CD4-positive, CD25-positive, alpha-beta regulatory T cell (primary cell): ENCODE measurements at places on chromosomes 12 and 14. TPM values are rescaled to one million over a fixed set of nuclear protein-coding genes. Genes with fewer than 3 reads are reported as not detected.

Gene FAM181A
- total RNA-seq: not detected

Gene NUP37
- 17.2 TPM for total RNA-seq

Gene GPRC5D
- total RNA-seq: not detected

- DNase-seq: no peak
- H3K27me3 ChIP-seq: no peaks in the 10 kb centered on the region
- peaks cover 33% of the 10 kb centered on the region for H3K4me1 ChIP-seq
- peak overlapping the region; percentile 88 for H3K27ac ChIP-seq
Observed at GRCh38 chr12:76029982-76030340, 1.6 kb downstream of the PHLDA1 start.

GRCh38 chr12:29710104-29710503, 73.6 kb downstream of the TMTC1 start:
- DNase-seq: no peak
- H3K4me3 ChIP-seq: no peak overlapping the region
- H3K36me3 ChIP-seq: no peaks in the 10 kb centered on the region
- H3K4me1 ChIP-seq: no peaks in the 10 kb centered on the region
- no peaks in the 10 kb centered on the region for H3K27me3 ChIP-seq

Gene ADCY4
- 10.7 TPM for total RNA-seq

DNA sequence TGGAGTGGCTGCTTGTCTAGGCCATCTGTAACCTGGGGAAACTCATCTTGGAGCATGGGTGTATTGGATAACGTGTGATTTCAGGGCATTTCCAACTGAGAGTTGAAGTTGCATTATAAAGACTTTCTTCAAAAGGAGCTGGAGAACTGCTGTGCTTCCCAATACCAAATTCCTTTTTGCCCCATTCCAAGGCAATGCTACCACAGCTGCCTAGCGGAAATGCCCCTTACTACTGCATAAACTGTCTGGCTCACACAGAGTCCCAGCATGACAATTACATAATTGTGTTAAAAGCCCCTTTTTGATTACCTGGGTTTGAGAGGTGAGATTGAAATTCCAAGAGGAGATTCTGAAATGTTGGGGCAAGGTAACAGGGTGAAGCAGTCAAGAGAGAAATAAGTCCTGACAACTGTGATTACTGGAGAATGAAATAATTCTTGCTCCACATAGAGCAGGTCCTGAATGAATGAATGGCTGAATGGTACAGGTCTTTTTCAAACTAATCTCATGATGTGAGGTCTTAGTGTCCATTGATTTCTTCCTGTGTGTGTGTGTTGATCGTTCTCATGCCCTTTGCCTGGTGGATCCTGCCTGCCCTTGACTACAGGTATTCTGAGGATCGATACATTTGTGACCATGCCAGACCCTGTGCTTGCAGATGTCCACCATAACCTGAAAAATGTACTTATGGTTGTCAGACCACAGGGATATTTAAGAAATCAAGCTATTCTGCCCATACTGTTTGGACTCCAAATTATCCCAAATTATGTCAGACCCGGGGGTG, 386.5 kb downstream of the GRIN2B start:
- H3K4me1 ChIP-seq: no peaks in the 10 kb centered on the region
- no peak for DNase-seq
- no peak overlapping the region for H3K4me3 ChIP-seq
- no peak overlapping the region for H3K27ac ChIP-seq
- H3K36me3 ChIP-seq: no peaks in the 10 kb centered on the region

DNA sequence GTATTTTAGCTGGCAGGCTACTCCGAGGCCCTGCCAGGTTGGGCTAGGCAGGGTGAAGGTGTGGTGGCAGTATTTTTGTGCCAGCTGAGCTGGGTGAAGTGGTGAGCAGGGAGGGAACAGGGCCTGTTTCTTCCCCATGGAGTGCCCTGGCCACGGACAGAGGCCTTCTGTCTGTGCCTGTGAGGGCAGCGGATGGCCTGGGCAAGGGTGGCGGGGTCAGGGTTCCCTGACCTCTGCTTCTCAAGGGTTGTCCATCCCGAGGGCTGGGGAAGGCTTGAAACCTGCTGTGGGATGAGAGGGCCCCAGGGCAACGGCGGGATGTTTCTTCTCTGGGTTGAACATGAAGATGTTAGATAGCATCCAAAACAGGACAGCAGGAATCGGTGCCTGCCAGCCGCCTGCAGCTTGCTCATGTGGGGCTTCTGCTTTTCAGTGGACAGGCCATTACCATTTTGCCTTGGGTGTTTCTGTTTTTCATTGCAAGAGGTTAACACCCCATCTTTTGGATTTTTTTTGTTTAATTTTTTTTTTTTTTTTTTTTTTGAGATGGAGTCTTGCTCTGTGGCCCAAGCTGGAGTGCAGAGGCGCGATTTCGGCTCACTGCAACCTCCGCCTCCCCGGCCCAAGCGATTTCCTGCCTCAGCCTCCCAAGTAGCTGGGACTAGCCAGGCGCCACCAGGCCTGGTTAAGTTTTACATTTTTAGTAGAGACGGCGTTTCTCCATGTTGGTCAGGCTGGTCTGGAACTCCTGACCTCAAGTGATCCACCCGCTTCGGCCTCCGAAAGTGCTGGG, 3.3 kb downstream of the MTA1 start:
- DNase-seq: no peak
- no peak overlapping the region for H3K4me3 ChIP-seq
- no peaks in the 10 kb centered on the region for H3K27me3 ChIP-seq
- H3K4me1 ChIP-seq: peaks cover 32% of the 10 kb centered on the region

Gene C12orf60
- total RNA-seq: 0.54 TPM

Gene RERG
- not detected for total RNA-seq

Gene C12orf54
- total RNA-seq: not detected
